Activated CD4-positive, CD25-positive, alpha-beta regulatory T cell treated with anti-CD3 and anti-CD28 coated beads, Interleukin-2, amount 50 U/mL, for 24 hours (primary cell): ENCODE measurements at places on chromosomes 4 and X.

DNA sequence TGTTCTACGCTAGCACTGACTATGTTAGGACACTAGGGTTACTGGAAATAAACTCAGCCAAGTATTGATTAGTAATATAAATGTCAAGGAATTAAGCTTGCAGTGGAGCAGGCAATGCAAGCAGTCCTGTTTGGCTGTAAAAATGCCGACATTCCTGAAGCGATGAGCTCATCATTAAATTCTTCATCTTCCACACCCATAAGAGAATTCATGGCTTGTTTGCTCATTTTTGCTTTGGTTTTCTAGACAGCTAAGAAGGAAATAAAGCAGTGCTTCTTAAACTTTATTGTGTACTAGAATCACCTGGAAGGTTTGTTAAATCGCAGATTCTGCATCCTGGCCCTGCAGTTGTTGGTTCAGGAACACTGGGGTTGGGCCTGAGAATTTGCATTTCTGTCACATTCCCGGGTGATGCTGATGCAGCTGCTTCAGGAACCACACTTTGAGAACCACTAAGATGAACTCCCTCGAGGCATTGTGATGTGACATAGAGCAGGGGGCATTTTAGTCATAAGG is 17.8 kb downstream of the ANXA3 start:
- ATAC-seq: no peak

DNA sequence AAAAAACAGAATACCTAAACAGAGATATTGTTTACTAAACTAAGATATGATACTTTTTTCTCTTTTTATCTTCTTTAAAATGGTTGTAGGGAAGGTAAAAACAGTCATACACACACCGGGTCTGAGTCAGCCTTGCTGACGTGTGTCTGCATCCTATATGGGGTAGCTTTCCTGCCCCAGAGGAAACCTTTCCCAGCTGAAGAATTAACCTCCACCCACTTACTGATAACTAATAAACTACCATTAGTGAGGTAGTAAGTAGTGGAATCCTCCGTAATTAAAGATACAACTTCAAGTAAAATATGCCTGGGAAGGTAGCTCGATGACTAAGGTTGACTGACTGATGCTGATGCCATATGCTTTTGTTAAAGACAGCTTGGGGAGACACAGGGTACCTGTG is 312.2 kb downstream of the DCTD start:
- ATAC-seq: no peak

DNA sequence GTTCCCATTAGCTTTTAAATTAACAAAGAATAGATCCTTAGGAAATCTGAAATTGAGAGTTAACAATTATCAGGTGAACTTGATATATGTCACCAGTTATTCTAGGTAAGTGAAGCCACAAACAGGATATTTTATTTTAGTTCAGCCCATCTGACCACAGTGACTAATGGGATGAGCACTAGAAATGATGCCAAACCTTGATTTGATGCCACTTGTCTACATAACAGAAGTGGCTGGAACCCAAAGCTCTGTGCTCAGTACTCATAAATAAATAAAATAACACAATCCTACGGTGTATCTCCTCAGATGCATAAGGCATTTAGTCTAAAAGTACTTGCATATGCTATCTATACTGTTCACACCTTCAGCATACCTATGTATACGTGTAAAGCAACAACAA is 12.2 kb downstream of the SLITRK4 start:
- no peak for ATAC-seq

DNA sequence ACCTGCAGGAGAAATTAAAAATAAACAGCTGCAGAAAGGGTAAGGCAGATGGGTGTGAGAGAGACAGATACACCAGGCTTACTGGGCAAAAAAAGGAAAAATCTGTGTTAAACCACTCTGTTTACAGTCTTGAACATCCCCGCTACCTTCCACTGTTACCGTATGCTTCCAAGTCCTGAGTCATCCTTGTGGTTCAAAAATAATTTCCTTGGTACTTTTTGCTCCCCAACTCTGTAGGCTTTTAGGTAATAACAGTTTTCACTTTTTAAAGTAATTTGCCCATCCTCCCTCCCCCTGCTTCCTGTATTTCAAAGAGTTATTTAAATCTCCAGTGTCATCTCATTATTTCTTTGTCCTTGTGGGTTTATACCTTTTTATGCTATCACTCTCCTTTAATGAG is 210.1 kb upstream of the FAT4 start:
- no peak for ATAC-seq
